ENCODE measurements at places on chromosomes 2 and 18.

GRCh38 chr2:168700615-168701245 lies 101.7 kb upstream of the NOSTRIN start:
- DNase-seq, result no peak

DNA sequence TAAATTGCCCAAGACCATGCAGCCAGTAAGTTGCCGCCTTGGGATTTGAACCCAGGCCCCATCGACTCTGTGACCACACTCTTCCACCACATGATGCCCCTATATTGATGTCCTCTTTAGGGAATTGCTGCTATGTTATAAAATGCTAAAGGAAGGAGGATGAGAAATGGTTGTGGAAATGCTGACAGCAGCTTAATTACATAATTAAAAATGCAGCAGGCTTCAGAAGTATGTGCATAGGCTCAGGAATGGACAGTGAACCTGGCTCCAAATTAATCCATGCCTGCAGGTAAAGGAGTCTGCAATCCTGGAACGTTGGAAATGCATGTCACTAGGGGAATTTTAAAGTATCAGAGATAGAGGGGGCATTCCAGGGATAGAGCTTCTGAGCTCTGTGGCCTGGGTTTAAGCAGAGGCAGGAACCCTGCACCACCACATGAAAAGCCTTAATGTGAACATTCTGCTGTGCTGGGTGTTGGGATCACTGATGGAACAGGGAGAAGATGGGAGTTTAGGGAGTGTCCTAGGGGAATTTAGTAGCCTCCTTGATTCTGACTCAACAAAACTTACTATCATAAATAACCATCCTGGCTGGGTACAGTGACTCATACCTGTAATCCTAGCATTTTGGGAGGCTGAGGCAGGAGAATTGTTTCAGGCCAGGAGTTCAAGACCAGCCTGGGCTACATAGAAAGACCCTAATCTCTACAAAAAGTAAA lies 76.1 kb upstream of the CCDC85A start:
- no peak for DNase-seq

- peak; percentile 69 for DNase-seq
Observed at GRCh38 chr2:240851078-240851991, 17.3 kb upstream of the AGXT start.

DNA sequence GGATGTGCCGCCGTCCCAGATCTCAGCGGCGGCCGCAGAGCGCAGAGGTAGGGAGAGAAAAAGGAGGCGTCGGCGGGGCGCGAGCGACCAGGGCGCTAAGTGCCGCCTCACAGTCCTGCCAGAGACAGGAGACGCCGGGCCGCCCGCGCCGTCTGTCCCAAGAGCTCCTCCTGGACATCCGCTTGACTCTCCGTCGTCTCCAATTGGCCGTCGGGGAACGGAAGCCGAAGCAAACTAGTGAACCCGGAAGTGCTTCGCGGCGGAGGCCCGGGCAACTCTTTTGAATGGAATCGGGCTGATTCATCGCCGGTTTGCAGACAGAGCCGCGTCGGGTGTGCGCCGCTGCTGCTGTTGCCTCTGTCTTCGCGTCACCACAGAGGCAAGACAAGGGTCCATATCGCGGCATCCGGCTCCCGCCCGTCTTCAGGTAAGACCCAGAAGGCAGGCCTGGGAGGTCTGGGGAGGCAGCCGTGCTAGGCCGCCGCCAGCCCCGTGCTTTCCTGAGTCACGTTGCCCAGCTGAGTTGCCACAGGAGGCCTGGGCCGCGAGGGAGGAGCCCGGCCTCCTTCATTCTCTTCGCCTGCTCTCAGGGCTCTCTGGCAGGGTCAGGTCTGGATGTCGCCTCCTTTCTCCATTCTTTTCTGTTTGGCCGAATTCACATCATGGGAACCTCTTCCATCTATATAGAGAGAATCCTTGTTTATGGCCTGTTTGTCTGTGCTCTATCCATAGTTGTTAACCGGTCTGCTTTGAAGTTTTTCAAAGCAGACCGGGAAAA lies at the start of gene PSMD14:
Gene PSMD14 (plus strand): TSS at position 248 of the 778 bp plus-strand sequence. CDS start 10,401 bp downstream, outside the sequence.
- DNase-seq, result peak; percentile 83

GRCh38 chr2:223943561-223944008 lies 1.6 kb downstream of the WDFY1 start:
- DNase-seq, result no peak

DNA sequence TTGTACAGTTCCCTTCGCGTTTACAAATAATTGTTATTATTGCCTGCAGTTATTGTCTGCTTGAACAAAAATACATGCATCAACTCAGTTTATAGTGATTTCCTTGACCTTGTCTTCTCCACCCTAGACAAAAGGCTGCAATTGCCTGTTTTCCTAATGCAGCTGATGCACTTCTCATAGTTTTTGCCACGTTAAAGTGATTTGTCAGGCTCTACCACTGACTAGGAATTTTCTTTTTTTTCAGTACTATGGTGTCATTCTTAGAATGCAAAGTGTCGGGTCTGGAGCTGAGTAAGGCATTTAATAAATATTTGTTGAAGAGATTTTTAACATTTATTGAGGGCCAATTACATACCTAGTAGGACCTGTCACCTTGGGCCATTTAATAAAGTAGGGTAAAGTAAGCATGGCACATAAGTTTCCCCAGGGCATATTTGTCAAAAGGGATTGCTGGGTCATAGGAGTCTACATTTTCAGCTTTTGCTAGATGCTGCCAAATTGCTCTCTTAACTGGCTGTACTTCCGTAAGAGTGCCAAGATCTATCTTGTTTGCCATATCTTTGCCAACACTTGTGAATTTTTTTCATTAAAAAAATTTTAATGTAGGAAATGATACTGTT lies 24.1 kb downstream of the ACSL3 start:
- DNase-seq, result no peak

GRCh38 chr18:77108001-77108692 lies 24.4 kb downstream of the MBP start:
- no peak for DNase-seq

DNA sequence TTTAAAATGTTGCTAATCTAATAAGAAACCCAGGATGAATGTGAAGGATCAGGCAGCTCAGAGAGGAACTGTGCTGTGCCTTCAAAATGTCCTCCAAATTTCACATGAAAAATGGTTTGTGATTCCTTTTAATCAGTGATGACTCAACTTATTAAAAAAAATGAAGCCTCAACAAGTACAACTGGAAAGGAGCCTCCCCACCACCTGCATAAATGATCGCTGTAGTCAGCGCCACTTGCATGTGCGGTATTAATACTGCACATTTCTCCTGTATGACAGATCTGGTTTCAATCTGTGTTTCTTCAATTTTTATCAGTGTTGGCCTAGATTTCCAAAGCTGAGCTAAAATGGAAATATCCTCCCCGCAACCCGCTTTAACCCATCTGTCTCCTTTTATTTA lies 115.0 kb upstream of the TMEM200C start:
- no peak for DNase-seq

- DNase-seq, result no peak
Observed at GRCh38 chr2:2158189-2158826, 172.8 kb downstream of the MYT1L start.

DNA sequence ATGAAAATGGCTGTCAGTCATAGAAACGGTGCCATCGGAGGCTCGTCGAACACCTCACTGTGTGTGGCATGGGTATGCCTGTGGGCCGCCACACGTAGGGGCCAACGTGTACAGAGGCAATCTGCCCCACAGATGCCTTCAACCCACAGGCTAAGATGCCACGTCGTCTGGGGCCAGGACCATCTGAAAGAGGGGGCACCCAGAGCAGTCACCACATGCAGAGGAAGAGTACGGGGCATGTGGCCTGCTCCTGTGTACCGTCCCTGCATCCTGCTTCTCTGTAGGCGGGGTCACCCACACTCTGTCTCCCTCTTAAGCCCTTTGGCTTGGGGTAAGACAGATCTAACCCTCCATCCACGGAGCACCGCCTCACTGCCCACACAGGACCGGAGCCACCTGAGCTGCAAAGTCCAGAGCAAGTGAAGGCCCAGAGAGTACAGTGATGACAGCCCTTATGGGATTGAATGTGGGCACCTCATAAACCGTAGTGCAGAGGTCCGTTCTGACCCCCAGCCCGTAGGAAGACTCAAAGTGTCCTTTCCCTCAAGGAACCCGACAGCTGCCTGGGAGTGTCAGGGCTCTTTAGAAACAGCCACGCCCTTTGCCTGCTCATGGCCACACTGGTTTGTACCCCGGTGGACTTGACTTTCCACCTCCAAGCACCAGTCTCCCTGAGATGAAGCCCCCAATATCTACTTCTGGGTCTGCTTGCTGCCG lies 66.2 kb downstream of the TWIST2 start:
- DNase-seq, result no peak

GRCh38 chr18:59006461-59007067 lies 133.1 kb upstream of the SEC11C start:
- DNase-seq, result no peak

- DNase-seq, result no peak
Observed at GRCh38 chr2:135043345-135043744, 3.9 kb downstream of the MAP3K19 start.

- DNase-seq, result no peak
Observed at GRCh38 chr2:66185497-66186054, 249.3 kb upstream of the MEIS1 start.

DNA sequence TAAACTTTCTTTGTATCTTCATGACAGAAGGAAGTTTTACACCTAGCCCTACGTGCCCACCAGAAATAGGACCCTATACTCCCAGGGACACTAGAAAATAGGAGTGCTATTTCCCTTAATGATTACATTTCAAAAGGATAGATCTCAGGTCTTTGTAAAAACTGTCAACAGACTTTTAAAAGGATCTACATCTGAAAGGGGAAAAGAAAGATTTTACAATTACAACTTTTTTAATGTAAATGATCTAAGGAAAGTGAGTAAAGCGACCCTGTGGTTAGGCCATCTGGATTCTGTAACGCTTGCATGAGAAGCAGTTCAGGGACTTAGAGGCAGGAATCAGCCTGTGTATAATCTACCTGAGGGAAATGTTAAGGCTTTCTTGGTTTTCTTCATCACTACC lies 431.8 kb upstream of the MC4R start:
- no peak for DNase-seq

DNA sequence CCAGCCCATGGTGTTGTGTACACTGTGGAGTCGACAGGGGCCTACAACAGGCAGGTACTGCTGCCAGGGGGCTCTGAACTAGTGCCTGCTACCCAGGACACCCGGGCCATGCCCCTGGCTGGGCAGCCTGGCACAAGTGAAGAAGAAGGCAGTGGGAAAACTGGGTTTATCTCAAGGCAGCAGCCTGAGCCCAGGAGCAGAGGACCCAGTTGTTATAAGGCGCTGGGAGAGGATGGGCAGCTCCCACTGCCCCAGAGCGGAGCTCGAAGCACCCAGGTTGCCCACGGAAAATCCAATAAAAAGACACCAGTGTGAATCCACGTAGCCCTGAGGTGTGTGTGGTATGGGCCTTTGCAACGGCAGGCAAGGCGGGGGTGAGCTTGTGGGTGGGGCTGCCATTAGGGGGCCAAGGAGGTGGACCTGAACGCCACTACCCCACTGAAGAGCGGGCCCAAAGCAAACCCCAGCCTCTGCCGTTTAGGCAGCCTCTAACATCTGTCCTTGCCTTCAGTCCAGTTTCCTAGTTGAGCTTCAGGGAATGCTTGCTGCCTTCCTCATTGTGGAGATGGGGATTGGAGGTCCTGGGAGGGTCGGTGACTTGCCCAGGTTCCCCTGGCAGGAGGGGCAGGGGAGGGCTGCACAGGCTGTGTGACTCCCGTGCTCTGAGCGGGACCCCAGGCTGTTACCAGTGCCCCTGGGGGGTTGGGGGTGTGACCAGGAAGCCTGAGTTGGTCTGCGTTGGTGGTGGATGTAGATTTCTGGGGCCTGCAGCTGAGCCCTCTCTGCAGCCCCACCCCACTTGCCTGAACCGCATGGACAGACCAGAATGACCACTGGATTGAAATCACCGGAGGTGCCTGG lies 16.0 kb downstream of the ARID5A start:
- no peak for DNase-seq

DNA sequence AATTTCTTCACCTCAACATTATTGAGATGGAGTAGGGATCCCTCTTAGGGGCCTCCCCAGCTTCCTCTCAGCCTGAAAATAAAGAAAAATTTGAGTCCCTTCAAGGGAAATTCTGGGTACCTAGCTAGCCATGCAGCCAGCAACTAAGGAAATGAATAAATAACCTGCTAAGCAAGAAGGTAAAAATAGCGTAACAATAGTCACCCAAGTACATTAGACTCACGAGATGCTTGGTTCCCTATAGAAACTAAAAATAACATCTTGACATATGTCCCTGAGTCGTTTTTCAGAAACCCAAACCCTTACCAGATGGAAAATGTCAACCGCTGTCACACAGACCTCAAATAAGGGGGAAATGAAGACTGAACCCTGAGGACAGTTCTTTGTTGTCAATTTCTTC lies 51.9 kb downstream of the CACNB4 start:
- DNase-seq, result no peak

GRCh38 chr2:134137182-134137611 lies 116.7 kb upstream of the MGAT5 start:
- no peak for DNase-seq

Measured in activated effector memory CD4-positive, alpha-beta T cell treated with Interleukin-2 at 50 U/mL for 16 hours (primary cell).